ENCODE measurements at places on chromosomes 11 and 22.

- no peak for DNase-seq
Observed at GRCh38 chr11:77589181-77589520, 602 bp upstream of the AQP11 start.

DNA sequence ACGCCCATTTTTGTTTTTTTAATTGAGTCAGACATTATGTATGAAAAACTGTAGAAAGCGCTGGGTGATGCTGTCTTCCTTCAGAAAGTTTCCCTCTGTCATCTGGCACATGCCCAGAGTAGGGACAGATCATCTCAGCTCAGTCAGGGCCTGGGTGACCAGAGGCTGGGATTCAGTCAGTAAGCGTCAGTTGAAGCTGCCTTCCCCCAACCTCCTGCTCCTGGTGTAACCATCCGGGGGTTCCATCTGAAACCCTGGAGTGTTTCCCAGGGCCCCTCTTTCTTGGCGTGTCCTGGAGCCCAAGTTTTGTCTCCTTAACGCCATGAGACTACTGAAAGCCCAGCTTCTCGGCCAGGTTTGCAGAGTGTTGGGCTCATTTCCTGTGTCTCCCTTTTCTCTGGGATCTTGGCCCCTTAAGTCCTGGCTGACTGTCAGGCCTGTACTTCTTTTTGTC is 10.7 kb downstream of the PPFIA1 start:
- no peak for DNase-seq

DNA sequence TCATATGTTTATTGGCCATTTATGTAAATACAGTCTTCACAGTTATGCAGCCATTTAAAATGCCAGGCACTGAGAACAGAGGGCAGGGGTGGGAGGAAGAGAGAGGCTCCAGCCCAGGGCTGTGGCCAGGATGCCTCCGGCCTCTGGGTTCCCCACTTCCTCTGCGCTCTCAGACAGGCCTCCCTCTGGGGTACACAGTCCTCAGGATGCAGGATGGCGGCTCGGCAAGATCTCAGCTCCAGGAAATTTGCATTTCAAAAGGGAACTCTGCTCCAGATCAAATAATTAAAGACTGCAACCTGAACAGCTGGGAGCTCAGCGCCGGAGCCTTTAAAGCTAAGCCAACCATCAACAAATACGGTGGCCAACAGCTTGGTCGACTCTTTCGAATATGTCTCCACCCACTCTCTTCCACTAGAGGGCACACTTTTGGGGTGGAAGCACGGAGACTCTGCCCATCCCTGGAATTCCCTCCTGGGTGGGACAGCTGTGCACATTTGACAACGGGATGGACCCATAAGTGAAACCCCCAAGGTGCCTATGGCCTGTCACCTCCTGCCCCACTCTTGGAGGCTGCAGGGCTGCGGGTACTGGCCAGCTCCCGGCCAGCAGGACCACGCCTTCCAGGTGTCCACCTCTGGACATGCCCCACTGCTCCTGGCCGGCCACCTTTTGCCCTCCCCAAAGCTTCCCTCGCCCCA is 1044.7 kb downstream of the BRD1 start:
- DNase-seq, result no peak

- DNase-seq, result no peak
Observed at GRCh38 chr22:49975543-49976389, 15.2 kb downstream of the PIM3 start.

DNA sequence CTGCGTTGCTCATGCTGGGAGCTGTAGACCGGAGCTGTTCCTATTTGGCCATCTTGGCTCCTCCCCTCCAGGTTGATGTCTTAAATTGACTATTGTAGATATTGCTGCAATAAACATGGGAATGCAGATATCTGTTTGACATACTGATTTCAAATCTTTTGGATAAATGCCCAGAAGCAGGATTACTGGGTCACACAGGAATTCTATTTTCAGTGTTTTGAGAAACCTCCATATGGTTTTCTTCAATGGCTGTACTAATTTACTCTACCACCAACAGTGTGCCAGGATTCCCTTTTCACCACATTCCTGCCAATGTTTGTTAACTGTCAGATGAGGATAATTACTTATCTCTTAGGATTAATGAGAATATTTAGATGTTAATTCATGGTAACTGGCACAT is 467.0 kb downstream of the LUZP2 start:
- no peak for DNase-seq

- no peak for DNase-seq
Observed at GRCh38 chr11:122789907-122790306, 48.4 kb upstream of the CRTAM start.

DNA sequence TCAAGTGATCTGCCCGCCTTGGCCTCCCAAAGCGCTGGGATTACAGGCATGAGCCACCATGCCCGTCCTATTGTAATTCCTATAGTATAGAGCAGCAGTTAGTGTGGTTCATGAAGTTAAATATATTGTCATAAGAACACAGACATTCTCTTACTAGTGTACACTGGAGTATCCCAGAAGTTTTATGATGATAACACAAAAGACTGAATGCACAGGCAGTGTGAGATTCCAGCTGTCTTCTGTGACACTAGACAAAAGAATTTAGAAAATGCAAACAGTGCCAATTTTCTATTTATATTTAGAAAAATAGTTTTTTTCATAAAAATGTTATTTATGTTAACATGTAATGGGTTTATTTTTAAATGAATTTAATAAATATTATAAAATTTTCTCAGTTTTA is 39.4 kb upstream of the RBX1 start:
- no peak for DNase-seq

DNA sequence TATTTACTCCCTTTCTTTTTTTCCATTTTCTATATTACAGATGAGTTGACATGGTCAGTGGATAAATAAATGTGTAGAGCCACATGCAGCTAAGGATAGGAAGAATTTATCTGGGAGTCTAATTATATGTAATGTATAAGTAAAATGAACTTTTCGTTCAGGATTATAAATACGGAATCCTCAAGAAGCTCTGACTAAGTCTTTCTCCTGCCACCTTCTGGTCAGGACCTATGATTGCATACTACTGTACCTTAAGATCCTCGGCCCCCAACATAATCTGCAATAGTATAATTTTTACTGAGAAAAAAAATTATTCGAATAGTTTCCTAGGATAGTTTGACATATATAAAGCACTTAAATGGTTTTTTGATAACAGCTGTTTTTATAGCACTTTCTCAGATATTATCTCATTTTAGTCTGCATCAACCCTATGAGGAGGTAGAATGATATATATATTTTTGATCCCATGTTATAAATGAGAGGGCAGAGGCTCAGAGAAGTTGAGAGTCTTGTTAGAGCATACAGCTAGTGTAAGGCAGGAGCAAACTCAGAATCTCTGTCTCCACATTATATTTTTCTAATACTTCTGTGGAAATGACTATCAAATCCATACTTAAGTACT is 36.1 kb downstream of the CCDC90B start:
- peak; percentile 17 for DNase-seq

DNA sequence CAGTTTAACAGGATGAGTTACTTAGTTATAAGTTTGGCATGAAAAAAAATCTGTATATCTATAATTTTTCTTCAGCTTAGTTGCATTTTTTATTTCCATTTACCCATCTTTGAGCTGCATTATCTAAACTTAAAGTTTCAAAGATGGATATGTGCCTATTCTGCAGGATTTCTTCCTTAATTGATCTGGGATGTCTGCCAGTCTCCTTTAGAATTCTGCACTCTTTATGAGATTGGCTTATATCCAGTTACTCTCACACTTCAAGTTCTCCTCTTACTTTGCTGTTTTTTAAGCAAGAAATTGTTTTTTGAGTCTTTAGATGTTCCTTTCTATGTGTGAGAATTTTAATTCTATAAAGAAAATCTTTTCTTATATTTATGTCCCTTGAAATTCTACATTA is 5.1 kb upstream of the PDGFD start:
- DNase-seq, result no peak

GRCh38 chr11:82398300-82398815 is 335.3 kb downstream of the FAM181B start:
- DNase-seq, result no peak

- DNase-seq, result no peak
Observed at GRCh38 chr22:24183321-24184031, 2.2 kb downstream of the SUSD2 start.

- no peak for DNase-seq
Observed at GRCh38 chr11:2869561-2870427, 15.8 kb downstream of the CDKN1C start.

- no peak for DNase-seq
Observed at GRCh38 chr11:112822478-112823274, 138.5 kb upstream of the NCAM1 start.

DNA sequence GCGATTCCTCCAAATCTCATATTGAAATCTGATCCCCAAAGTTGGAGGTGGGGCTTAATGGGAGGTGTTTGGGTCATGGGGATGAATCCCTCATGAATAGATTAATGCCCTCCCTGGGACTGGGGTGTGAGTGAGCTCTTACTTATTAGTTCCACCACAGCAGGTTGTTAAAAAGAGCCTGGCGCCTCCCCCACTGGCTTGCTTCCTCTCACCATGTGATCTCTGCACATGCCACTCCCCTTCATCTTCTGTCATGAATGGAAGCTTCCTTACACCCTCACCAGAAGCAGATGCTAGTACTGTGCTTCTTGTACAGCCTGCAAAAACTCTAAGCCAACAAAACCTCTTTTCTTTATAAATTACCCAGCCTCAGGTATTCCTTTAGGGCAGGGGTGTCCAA is 8.8 kb downstream of the RRAS2 start:
- no peak for DNase-seq

GRCh38 chr11:849104-849824 is 6.6 kb downstream of the TSPAN4 start:
- peak; percentile 46 for DNase-seq

GRCh38 chr11:18243783-18244362 is 4.6 kb downstream of the SAA2 start:
- peak; percentile 65 for DNase-seq

DNA sequence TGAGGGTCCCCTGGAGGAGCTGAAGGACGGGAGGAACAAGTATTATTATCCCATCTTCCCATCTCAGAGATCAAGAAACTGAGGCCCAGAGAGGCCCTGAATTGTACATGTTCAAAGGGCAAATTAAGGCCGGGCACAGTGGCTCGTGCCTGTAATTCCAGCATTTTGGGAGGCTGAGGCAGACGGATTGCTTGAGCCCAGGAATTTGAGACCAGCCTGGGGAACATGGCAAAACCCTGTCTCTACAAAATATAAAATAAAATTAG is 8.1 kb downstream of the PLA2G6 start:
- DNase-seq, result no peak

- DNase-seq, result no peak
Observed at GRCh38 chr11:77503006-77503405, 29.1 kb upstream of the PAK1 start.

GRCh38 chr11:27472398-27473016 is at the start of gene LGR4:
TSS of gene LGR4 (minus strand) at chr11:27472790. CDS start at chr11:27472302, 488 bp downstream.
- DNase-seq, result peak; percentile 95

DNA sequence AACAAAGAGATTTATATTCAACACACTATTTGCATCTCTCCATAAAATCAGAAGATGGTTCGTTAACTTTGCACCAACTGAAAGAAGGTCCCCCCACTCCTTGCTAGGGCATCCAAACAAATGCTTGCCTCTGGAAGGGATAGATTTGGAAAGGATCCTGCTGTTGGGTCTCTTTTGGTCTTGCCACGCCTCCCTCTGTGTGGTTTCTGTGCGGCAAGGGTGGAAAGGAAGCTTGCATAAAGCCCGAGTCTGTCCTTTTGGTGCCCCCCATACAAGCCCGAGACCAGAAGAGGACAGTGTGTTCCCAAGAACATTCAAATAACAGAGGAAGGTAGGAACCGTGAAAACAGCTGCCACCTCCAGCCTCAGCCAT is 15.1 kb downstream of the SCGB1A1 start:
- DNase-seq, result no peak

GRCh38 chr11:36088266-36088972 is 144.6 kb downstream of the LDLRAD3 start:
- DNase-seq, result no peak

DNA sequence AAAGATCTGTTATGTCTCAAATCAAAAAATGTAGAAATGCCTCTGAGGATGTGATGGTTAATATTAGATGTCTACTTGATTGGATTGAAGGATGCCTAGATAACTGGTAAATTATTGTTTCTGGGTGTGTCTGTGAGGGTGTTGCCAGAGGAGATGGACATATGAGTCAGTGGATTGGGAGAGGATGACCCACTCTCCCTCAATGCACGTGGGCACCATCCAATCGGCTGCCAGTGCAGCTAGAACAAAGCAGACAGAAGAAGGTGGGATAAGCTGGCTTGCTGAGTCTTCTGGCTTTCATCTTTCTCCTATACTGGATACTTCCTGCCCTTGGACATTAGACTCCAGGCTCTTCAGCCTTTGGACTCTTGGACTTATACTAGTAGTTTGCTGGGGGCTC is 430.3 kb downstream of the SOX6 start:
- DNase-seq, result no peak

- no peak for DNase-seq
Observed at GRCh38 chr22:19559324-19559811, 35.2 kb upstream of the CLDN5 start.

DNA sequence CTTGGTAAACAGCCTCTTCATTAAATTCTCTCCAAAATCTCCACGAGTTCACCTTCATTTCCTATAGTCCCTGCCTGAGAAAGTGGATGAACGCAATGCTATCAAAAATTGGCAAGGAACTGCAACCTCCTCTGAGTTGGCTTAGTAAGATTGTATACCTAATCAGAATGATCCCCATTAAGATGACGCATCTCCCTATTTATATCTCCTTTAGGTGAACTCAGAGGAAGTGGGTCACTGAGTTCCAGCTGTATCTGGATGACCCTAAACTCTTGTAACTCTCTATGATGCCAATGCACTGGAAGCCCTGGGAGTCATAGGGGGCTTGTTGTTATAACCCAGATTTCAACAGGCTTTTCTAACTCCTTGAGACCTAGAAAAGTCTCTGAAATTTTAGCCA is 48.2 kb downstream of the OR10A6 start:
- no peak for DNase-seq
